ENCODE measurements at places on chromosomes 2 and 18.

- no peaks in the 10 kb centered on the region for H3K27me3 ChIP-seq
- no peak overlapping the region for H3K27ac ChIP-seq
- no peak for DNase-seq
- H3K36me3 ChIP-seq: no peaks in the 10 kb centered on the region
- no peaks in the 10 kb centered on the region for H3K4me1 ChIP-seq
- H3K4me3 ChIP-seq: no peak overlapping the region
Observed at GRCh38 chr2:23487735-23488492, 102.9 kb downstream of the KLHL29 start.

GRCh38 chr2:64331849-64332699, 121.9 kb upstream of the LGALSL start:
- no peaks in the 10 kb centered on the region for H3K36me3 ChIP-seq
- no peaks in the 10 kb centered on the region for H3K27me3 ChIP-seq
- H3K4me1 ChIP-seq: peaks cover 31% of the 10 kb centered on the region
- DNase-seq: no peak
- no peak overlapping the region for H3K27ac ChIP-seq

DNA sequence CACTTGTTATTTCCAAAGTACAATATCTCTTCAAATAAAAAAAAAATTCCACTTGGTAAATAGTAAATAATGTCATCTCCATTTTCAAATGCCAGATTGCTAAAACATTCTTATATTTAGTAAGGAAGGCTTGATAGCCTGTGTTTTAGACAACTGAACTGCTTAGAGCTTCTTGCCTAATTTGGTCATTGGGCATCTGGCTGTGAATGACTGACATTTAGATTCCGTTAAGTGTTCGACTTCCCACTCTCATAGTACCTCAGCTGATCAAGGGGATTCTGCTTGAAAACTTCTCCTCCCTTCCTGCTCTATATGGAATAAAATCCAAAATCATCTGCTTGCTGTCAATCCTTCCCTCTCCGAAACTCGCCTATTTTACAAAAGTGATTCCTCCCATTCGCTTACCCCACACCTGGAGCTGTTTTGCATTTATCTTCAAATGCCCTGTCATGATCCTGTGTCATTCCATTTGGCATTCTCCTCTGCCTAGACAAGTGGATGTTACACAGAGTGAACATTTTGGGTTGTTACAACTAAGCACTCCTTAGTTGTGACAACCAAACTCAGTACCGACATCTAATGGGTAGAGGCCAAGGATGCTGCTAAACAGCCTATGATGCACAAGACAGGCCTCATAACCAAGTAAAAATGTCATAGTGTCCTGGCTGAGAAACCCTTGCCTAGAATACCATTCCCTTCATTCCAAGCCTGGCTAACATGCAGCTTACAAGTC, 181.0 kb downstream of the CDH2 start:
- no peak overlapping the region for H3K27ac ChIP-seq
- H3K36me3 ChIP-seq: no peaks in the 10 kb centered on the region
- no peak overlapping the region for H3K4me3 ChIP-seq
- no peaks in the 10 kb centered on the region for H3K4me1 ChIP-seq
- H3K27me3 ChIP-seq: no peaks in the 10 kb centered on the region
- DNase-seq: no peak

DNA sequence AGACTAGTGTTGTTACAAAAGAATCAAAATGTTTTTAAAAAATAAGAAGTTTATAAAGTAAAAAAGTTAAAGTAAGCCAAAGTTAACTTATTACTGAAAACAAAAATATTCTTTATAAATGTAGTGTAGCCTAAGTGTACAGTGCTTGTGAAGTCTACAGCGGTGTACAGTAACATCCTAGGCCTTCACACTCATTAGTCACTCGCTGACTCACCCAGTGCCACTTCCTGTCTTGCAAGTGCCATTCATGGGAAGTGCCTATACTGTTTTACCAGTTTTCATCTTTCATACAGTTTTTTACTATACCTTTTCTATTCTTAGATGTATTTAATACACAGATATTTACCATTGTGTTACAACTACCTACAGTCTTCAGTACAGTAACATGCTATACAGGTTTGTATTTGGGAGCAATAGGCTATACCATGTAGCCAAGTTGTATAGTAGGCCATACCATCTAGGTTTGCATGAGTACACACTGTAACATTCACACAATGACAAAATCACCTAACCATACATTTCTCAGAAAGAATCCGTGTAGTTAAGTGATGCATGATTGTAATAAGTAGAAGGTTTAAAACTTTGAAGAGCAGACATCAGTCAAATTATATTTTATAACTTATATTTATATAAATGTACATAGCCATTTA, 13.4 kb downstream of the SERPINB7 start:
- H3K4me3 ChIP-seq: no peak overlapping the region
- H3K27ac ChIP-seq: no peak overlapping the region
- H3K27me3 ChIP-seq: no peaks in the 10 kb centered on the region

DNA sequence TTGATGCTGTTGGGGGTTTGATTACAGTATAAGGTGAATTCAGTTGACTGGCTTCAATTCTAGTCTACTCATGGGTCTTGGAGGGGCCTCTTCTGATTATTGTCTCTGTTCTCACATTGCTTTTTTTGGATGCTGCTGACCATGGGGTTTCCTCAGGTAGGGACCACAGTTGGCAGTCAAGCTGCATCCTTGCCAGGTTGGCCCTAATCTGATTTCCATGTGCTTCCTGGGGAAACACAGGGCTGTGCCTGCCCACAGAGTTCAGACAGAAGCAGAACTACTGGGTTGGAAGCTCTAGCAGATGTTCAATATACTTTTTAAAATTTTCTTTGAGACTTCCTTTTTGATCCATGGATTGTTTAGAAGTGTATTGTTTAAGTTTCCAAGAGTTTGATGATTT, 227.3 kb downstream of the XIRP2 start:
- no peak for DNase-seq
- no peaks in the 10 kb centered on the region for H3K36me3 ChIP-seq
- H3K27ac ChIP-seq: no peak overlapping the region
- no peak overlapping the region for H3K4me3 ChIP-seq

DNA sequence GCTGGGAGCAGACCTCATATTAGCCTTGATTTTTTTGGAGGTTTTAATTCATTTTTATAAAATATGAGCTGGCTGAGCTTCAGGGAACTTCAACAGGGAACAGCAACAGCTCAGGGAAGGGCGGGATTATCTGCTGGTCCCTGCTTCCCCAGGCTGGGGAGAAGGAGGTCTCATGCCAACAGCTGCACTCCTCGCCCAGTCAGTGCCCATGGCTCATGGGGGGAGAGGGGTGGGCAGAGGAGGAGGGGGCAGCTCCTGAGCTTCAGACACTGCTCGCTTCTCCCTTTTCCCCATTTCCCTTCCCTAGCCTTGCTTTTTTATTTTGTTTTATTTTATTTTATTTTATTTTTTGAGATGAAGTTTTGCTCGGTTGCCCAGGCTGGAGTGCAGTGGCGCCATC, 442 bp upstream of the OTOF start:
- H3K36me3 ChIP-seq: no peaks in the 10 kb centered on the region
- no peak overlapping the region for H3K4me3 ChIP-seq
- no peak for DNase-seq
